GM10248 (cell line): ENCODE measurements at places on chromosomes 13 and 19.

DNA sequence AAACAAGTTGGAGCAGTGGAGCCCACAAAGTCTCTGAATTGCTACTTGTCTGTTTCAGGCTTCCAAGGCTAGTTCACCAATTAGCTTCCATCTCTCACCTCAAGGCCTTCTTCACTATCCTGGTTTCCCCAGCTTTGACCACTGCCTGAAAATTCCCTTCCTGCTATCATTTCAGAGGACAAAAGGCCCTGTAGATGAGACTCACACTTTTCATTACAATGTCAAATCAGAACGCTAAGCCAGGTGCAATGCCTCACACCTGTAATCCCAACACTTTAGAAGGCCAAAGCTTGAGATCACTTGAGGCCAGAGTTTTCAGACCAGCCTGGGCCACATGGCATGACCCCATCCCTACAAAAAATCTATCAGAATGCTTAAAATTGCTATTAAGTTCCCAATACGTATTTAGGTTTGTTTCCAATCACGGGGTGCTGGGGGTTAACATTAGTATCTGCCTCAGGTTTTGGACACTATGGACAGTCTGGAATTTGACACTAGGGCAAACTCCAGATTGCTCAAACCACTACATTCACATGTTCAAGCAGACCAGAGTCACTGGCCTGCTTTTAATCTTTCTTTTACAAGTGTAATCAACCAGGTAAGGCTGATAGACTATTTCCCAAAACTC is 5.5 kb downstream of the TPT1 start:
- DNase-seq: no peak

DNA sequence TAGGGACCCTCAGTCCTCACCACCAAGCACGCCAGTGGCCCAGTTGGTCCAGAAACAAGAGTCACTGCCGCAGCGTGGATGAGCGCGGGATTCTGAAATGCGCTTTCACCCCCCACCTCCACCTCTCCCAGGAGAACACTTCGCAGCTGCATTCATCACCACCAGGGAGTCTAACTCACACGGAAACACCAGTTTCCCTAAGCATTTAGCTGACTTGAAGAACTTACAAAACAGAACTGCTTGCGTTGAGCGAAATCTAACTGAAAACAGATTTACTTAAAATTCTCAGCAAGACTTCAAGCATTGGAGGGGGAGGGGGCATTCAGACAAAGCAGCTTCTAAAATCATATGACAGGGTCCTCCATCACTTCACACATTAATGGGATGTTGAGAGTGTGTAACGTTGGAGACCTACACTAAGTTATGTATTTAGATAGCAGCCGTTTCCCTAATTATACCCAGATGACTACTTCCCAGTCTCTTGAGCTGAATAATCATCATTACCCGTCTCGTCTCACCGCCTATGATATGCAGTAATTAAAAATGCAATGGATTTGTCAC is 258.2 kb upstream of the IRS2 start:
- DNase-seq: no peak

DNA sequence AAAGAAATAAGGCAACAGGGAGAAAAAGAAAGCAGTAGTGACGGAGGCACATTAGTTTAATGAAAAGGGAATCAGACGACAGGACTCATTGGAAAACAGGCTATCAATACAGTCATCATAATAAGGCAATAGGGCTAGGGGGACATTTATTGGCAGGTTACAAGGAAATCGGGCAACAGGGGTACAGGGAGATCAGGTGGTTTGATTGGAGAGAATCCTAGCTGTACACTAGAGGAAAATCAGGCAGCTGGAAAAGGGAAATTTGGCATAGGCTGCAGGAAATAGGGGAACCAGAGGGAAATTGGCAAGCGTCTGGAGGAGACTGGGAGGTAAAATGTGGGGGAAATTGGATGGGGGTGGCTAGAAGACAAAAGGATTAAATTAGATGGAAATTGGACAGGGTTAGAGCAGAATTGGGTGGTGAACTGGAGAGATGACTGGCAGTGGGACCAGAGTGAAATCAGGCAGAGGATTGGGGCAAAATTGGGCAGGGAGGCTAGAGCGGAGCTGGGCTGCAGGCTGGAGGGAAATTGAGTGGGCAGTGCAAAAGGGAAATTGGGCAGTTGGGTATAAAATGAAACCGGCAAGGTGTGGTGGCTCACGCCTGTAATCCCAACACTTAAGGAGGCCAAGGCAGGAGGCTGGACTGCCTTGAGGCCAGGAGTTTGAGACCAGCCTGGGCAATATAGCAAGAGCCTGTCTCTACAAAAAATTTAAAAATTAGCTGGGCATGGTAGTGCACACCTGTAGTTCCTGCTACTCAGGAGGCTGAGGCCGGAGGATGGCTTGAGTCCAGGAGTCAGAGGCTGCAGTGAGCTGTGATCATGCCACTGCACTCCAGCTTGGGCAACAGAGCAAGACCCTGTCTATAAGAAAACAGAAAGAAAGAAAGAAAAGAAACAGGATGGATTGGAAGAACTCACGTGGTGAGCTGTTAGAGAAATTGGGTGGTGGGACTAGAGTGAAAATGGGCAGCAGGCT is 7.4 kb downstream of the LRFN3 start:
- no peak for DNase-seq

GRCh38 chr13:113157206-113157928 is 1.1 kb upstream of the PROZ start:
- no peak for DNase-seq

- peak; percentile 21 for DNase-seq
These were observed 1.1 kb downstream of the RBM26 start for GRCh38 chr13:79404985-79405384.

GRCh38 chr13:91724591-91724990 is 326.2 kb downstream of the GPC5 start:
- DNase-seq: no peak

DNA sequence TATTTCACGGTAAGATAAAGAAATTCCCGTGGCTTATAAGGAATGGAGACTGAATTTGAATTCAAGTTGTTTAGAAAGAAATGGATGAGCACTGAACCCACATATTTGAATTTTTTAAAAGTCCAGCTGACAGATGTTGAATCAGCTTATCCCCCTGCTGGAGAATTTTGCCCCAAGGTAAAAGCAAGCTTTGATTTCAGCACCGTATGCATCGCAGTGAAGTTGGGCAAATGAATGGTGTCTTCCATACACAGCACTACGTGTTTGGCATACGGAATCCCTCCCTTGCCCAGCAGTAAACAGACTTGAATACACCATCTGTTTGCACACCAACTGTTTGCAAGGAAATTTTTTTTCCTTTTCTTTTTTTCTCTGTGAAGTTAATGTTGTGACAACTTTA is 77.5 kb upstream of the PEG3 start:
- no peak for DNase-seq

GRCh38 chr13:78593652-78594455 is 9.5 kb downstream of the POU4F1 start:
- no peak for DNase-seq

GRCh38 chr13:43994999-43995859 is 115.5 kb downstream of the LACC1 start:
- DNase-seq: no peak

DNA sequence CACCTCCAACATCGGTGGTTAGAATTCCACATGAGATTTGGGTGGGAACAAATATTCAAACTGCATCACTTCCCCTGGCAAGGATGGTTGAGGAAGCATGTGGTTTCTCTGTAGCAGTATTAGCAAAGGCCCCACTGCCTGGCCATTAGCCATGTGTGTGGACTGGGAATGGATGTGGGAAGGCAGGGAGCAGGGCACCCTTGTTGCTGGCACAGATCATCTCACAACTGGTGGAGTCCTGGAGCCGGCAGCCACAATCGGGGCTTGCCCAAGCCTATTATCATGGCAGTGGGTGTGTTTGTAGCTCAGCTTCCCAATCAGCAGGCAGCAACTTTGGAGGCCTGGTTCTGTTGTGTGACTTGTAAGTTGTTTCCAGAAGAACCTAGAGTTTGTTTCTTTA is 391.9 kb downstream of the DLEU7 start:
- no peak for DNase-seq

DNA sequence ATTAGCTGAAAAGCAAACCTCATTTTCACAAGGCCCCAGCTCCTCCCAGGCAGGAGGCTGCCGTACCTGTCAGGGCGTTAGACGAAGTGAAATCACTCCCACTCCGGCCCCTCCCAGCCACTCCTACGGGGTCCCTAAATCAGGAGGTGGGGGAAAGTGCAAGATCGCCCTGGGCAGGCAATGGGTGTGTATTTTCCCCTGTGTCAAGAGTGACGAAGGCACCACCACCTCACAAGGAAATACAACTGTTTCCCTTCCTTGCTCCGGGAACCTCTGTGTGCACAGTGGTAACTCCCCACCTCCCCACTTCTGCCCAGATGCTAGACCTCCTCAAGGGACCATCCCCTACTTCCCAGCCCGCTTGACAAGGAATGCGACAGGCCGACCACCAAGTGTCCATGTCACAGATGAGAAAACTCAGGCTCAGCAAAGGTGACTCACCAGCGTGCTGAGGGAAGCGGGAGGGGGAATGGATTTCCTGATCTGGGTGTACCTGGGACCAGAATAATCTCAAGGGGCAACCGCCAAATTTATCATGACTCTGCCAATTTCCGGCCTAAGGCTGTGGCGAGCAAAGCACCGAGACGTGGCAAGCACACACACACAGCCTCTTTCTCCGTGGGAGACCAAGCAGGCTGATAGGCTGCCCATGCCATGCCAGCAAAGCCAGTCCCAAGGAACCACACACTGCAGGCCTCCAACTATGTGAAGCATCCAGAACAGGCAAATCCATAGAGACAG is 7.3 kb downstream of the PPP6R1 start:
- peak; percentile 52 for DNase-seq

- no peak for DNase-seq
These were observed 3.6 kb downstream of the POU4F1 start for GRCh38 chr13:78599645-78600279.

- DNase-seq: no peak
These were observed 49.5 kb upstream of the FRY start for GRCh38 chr13:31982124-31982523.
